ENCODE measurements at places on chromosomes 4 and X.

GRCh38 chr4:146381263-146381872, 140.4 kb downstream of the SLC10A7 start:
- DNase-seq: no peak

GRCh38 chr4:140579278-140579677, 10.5 kb upstream of the UCP1 start:
- DNase-seq: no peak

DNA sequence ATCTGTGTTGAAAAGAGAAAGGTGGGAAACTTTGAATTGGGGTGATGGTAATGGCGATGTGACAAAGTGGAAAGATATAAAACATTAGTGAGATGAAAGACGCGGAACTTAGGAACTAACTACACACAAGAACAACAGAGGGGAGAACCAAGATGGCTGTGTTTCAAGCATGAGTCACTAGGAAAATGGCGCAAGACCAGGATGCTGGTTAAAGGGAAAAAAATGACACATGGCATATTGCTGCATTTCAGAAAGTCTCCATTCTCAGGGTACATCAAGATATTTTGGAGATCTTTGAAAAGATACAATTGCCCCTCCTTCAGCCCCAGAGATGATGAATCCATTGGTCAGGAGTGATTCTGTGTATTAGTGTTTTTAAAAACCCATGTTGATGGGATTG, 164.4 kb downstream of the FBXO8 start:
- DNase-seq: no peak

DNA sequence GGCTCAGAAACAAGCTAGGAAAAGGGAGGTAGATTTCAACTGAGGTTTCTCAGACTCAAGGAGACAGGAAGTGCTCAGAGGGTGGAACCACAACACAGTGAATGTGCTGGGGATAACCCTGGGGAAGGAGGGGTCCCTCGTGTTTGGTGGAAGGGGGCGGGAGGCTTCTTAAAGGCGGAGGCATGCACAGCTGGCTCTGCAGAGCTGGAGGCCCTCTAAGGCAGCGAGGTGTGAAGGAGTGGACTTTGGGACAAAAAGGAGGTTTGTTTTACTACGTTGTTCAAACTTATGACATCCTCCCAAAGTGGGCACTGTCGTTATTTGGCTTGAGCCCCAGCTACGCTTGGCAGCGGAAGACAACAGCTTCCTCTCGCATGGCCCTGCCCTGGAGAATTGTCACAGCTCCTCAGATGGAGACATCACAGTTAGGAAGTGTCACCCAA, 21.7 kb upstream of the MTM1 start:
- no peak for DNase-seq

DNA sequence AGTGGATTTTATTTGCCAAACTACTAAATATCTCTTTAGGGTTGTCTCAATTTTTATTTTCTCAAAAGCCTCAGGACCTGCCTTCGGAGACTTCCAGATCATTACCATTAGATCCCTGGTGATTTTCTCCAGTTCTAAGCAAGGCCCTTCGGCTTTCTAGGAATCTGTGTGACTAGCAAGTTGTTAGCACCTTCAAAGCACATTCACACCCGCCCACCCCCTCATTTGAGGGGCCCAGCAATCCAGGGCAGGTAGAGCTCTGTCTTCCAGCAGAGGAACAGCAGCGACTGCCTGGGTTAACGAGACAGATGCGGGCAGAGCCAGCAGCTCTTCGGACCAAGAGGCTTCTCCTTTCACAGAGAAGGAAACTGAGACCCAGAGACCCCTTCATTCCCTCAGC, 2.0 kb downstream of the WDR1 start:
- DNase-seq: no peak

DNA sequence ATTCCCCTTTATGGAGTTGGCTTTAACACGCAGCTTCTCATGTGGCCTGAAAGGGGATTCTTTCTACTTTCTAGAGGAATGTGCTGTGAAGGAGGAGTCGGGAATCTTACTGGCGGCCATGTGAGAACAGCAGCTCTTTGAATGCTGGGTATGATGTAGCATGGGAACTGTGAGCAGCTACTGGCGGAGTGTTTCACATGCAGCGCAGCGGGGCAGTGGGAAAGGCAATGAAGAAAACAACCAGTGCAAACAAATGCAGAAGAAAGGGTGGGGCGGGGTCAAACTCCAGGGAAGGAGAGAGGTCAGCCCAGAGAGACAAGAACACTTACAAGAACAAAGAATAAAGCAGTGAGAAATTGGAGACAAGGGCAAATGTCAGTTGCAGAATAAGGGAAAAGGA, 363.8 kb upstream of the FTHL17 start:
- no peak for DNase-seq

DNA sequence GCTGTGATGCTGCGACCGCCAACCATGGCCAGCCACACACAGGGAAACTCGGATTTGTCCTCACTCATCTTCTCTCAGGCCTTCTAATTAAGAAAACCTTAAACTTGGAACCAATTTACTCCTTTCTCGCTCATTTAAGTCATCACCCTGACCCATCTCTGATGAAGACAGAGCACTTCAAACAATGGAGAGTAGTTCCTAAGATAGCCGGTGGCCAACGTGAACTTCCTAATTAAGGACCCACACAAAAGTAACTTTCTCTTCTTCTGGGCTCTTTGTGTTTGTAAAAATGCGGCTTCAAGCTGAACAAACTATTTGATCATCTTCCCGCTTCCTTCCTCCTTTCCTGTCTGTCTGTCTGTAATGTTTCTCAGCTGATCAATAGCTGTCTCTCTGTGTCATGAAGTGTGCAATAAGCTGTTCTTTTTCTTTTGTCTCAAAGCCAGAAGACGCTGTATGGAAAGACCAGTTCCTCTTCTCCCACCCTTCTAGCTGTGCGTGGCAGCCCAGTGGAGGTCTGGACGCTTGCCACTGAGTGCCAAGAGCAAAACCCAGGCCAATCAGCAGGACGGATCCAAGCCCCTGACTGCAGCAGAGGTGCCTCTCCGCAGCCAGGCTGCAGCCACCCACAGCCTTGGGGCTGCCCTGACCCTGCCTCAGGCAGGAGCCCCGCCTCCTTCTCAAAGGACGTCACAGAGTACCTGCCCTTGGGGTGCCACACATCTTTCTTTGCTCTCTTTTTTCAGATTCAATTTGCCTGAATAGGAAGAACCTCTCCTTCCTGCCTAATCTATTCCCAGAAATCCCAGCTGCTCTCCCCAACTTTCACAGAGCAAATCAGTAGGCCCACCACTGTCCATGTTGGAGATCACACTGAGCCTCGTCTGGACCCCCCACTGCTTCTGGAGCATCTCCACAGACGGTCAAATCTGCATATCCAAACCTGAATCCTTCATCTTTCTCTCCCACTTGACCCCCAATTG, 59.3 kb downstream of the MAML3 start:
- no peak for DNase-seq

GRCh38 chr4:134313591-134313990, 112.0 kb upstream of the PABPC4L start:
- no peak for DNase-seq

DNA sequence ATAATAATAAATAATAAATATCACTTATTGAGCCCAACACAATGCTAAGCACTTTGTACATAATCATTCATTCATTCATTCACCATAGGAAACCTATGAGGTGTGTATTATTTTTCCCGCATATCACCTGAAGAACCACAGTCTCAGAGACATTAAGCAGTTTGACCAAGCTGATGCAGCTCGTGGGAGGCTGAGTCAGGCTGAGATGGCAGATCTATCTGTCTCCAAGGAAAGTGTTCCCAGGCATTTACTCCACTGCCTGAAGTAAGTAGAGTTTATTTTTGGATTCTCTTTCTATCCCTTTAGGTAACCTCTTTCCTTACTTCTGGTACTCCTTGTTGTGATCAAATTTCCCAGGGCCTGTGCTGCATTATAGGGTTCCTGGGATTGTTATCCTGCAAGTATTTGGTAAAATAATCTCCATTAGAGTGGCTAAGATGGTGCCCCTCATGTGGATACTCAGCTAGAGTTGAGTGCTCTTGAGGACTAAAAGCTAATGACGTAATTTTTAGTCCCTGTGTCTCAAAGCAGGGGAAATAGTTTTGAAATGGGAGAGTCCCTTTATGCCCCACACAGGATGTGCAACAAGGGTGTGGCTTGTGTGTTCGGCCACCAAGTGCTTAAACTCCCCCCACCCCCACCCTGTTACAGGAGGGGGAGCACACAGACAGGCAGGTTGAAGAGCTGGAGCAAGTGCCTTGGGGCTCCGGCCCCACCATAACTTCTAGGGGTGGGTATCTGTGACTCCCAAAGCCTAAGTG, 467.0 kb downstream of the STIM2 start:
- DNase-seq: no peak

GRCh38 chrX:18983666-18984380, at the start of gene PHKA2:
TSS of gene PHKA2 (minus strand) at chrX:18984114. CDS start at chrX:18983932, 182 bp downstream.
- DNase-seq: no peak

GRCh38 chr4:99886146-99886545, 8.1 kb downstream of the LAMTOR3 start:
- DNase-seq: no peak

GRCh38 chr4:152062936-152063620, 302.3 kb upstream of the GATB start:
- no peak for DNase-seq

DNA sequence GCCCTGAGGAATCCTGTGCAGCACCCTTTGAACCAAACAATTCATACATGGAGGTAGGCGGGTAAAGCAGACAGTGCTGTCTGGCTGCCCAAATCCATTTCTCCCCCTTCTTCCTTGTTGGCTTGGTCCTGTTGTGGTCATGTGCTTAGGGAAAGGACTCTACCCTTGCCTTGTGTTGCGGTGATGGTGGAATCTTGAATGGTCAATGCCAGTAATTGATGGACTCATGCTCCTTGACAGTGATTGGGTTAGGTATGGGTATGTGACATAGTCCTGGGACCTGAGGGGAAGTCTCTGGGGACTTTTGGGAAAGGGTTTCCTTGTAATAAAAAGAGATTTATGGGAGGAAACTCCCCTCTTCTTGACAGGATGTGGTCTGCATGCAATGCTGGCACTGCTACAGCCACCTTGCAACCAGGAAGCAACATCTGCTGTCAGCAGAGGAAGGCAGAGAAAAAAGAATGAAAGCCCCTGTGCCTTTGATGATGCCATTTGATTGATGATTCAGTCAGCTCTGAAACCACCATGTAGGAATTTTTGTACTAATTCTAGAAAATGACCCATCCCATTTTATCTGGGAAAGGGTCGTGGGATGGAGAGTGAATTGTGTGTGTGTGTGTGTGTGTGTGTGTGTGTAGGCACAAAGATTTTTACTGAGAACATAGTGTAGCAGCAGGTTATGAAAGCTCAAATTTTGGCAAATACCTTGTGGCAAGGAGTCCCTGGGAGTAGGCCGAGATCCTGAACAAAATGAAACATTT, 30.0 kb upstream of the HUWE1 start:
- no peak for DNase-seq

GRCh38 chr4:142428715-142429114, 417.4 kb downstream of the INPP4B start:
- no peak for DNase-seq

DNA sequence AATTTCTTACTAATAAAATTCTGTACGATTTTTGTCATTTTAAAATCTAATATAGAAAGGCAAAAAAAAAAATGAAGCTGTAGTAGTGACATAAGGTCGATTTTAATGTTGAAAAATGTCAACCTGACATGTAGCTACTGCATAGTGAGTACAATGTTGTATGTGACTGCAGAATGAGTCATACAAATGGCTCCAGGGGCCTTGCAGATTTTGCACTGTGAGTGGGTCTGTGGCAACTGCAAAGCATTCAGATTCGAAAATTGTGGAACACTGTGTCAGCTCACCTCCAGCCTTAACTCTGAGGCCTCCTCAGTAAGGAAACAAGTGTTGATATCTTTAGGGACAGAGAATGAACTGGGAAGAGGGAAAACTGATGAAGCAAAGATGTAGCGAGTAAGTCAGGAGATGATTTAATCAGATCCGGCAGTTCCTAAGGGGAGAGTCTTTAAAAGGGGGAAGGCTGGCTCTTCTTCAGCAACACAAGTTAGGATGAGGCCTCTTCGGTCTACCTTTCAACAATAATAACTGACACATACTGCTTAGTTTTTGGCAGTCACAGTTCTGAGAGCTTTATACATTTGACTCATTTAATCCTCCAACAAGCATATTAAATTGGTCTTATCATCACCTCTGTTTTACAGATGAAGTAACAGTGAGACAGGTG, 24.9 kb downstream of the TKTL2 start:
- no peak for DNase-seq

DNA sequence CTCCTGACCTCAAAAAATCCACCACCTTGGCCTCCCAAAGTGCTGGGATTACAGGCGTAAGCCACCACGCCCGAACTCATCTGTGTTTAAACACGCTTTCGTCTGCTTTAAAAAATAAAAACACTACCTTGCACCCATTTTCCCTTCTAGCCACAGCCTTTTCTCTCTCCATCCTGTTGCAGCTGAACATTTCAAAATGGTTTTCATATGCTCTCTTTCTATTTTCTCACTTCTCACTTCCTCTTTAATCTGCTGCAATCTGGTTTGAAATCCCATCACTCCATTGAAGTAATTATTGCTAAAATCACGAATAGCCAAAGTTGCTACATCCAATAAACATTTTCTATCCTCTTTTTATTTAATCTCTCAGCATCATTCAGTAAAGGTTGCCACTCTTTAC, 70.0 kb downstream of the DCHS2 start:
- no peak for DNase-seq

DNA sequence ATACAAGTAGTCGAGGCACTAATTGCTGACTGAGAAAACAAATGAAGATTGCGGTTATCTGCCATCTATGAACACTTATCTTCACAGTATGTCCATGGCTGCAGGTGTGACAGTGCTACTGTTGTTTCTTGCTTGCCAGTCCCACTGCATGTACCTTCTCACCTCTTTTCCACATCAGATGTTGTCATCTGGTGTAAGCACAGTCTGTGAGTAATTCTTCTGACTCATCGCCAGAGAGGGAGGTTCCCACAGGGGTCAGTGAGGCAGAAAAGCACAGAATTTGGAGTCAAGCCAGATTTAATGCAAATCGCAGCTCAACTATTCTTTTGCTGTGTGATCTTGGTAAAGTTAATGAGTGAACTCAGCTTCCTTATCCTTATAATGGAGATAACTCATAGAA, 144.4 kb downstream of the GLRA2 start:
- peak; percentile 55 for DNase-seq

DNA sequence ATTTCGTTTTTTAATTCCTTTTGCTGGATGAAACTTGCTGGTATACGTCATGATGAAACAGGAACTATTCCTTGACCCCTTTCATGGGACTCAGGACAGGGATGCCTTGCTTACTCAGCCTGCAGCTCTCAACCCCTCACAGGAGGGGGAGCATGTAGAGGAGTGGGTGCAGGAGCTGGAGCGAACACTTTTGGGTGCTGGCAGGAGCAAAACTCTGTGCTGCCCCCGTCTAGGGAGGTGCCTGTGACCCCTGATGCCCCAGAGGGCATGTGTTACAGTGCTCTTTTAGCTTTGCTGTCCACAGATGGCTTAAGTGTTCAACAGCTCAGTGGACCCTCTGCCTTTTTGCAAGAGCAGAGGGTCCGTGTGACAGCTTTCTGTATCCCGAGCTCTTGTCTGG, 56.8 kb upstream of the TEX13C start:
- no peak for DNase-seq

GRCh38 chr4:10806953-10807645, 122.5 kb upstream of the CLNK start:
- DNase-seq: no peak

- no peak for DNase-seq
Measured at GRCh38 chr4:95263391-95263790, 285.4 kb downstream of the UNC5C start.

All from RWPE2 (cell line).